ENCODE measurements at places on chromosomes 7 and 10. TPM values are rescaled to one million over a fixed set of nuclear protein-coding genes. Genes with fewer than 3 reads are reported as not detected.

DNA sequence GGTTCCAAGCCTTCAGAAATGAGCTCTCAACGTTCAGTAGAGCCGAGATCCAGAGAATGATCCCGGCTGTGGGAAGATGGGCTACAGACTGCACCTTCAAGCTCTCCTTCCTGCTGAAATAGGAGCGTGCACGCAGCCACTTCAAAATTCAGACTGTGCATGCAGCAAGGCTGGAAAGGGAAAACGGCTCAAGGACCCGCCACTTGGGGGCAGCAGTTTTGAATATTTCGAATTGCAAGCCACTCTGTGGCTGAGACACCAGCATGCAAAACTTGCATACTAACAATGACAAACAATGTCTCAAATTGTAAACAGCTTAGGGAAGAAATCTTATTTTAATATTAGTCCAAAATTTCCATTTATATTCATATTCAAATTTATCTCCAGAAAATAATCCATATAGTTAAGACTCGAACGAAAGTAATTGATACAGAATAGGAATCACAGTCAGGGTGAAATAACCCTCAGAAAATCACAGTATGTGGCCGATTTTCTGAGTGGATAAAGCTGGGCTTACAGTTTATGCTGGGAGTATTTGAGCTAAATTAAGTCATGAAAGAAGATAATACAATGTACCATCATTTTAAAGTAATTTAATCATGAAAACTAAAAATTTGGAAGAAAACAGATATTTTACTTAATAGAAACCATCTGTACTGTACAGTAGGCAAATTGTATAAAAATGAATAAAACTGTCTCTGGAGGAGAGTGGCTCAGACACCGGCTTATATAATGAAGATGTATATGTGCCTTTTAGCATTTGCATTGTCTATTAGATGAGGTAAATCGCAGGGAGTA, 137.9 kb upstream of the MKI67 start:
- DNase-seq, result peak; percentile 17

Gene MSMB
- not detected for total RNA-seq

DNA sequence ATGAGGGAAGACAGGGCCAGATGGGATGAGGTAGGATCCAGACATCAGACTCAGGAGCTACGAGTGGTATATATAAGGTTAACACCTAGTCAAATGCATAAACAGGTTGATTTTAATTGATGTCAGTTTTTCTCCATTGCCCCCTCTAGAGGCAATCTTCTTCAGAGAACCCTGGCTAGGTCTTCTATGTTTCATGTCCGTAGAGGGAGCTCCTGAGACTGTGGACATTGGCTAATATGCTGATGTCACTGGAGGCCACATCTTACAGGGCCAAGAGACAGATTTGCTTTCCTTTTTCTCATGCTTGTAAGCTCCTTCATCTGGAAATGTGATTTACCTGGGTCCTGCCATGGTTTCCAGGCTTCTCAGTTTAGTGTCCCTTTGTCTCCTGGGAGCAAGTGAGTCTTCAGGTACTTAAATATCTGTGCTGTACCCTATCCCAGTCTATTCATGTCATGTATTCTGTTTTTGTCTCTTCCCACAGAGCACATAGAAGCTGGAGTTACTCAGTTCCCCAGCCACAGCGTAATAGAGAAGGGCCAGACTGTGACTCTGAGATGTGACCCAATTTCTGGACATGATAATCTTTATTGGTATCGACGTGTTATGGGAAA, 161.6 kb upstream of the PRSS1 start:
- DNase-seq, result peak; percentile 65

GRCh38 chr7:140990193-140990962, 24.4 kb downstream of the MRPS33 start:
- no peak for DNase-seq

DNA sequence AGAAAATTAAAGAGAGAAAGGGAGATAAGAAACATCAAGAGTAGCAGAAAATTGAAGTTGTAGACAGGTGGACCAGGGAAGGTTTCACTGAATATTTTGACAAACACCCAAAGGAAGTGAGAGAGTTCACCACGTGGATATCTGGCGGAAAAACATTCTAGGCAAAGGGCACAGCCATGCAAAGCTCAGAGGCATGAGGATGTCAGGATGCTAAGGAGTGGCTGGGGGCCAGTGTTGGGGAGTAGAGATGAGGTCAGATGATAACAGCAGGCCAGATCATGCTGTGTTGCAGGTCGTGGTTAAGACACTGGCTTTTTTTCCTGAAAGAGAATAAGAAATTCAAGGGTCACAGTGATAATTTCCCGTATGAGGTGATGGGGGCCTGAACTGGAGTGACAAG, 181.9 kb downstream of the DGKI start:
- DNase-seq, result no peak

Gene BAMBI
- total RNA-seq, result 19.8 TPM

DNA sequence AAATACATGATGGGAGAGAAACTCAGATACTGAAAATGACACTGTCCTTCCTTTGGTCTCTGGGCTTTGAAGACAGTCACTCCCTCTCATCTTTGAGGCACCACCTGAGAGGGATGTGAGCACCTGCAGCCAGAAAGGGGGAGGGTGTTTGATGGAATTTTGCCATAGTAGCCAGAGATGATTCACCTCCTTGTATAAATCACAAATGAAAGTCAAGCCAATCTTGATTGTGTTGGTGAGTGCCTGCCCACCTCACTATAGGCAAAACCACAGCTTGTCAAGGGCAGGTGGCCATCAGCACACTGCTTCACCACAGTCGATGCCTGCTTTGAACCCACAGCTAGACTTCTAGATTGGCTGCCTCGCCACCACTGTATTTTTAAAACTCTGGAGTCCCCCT, 48.2 kb downstream of the PON1 start:
- no peak for DNase-seq

DNA sequence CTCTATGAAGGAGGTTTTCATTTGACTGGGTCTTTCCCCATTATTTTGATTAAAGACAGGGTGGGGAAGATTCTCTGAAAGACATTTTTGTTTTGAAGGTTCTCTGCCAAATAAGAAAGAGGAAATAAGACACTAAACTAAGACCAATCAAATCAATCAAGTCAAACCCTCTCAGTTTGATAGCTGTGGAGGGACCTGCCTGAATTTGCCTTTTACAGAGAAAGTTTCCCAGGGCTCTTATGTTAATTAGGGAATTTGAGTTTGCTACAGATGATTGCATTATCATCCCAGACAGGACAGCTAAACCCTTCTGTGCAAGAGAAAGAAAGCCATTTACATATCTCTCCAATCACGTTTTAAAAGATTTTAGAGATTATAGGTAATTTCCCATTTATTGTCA, 80.0 kb downstream of the CSTF2T start:
- no peak for DNase-seq

DNA sequence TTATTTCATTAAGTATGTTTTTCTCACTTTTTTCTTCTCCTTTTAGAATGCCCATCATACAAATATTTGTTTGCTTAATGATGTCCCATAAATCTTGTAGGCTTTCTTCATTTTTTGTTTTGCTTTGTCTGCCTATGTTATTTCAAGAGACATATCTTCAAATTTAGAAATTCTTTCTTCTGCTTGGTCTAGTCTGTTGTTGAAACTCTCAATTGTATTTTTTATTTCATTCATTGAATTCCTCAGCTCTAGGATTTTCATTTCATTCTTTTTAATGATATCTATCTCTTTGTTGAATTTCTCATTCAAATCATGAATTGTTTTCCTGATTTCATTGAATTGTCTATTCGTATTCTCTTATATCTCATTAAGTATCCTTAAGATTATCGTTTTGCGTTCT, 125.1 kb upstream of the VIPR2 start:
- no peak for DNase-seq

DNA sequence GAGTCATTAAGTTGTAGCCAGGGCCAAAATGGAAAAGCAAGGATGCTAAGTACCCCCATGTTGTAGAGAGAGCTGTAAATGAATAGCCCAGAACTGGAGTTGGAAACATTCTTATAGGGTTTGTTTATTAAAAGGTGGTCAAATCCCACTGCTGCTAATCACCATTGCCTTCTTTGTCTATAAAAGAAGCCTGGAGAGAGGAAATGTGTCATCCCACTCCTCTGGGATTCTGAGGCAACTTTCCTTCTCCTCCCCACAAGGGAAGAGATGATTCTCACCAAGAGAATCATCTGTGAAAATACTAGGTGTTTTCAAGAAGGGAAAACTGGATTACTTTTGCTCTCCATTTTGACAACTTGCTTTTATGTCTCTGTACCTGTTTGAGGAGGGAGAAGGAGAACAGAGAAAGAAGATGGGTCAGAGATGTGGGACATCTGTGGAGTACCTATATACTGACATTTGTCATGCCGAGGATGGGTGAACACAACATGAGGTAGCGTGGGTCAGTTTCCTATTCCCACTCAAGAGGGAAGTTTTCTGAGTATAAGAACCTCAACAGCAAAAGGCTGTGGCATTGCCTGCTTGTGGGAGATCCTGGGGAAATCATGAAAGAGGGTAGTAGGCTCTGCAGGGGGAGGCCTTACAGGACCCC, 262.2 kb downstream of the KIF20B start:
- no peak for DNase-seq

- DNase-seq, result no peak
Observed at GRCh38 chr10:48579251-48579960, 25.5 kb downstream of the ARHGAP22 start.

DNA sequence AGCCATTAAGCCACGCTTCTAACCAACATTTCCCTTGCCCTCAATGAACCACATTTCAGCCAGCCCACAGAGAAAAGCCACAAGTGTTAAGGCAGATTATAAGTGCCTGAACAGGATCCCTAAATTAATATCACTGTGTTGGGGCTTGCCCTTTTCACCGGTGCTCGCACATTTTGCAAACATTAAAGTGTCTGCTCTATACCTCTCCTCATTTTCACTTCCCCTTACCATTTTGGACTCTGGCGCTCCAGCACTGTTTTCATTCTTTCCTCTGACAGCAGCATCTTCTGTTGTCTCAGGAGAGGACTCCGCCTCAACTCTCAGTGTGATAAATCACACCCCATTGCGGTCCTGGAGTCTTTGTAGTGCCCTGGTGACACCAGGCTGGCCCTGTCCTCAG, 274.2 kb downstream of the BAMBI start:
- DNase-seq, result no peak

GRCh38 chr7:36283711-36284130, 105.9 kb upstream of the ANLN start:
- DNase-seq, result no peak

- DNase-seq, result no peak
Observed at GRCh38 chr10:126290232-126290631, 98.0 kb downstream of the ADAM12 start.

Gene TMEM178B
- 15.9 TPM for total RNA-seq

Gene TRIM74
- not detected for total RNA-seq

GRCh38 chr7:42493436-42494198, 256.6 kb upstream of the GLI3 start:
- no peak for DNase-seq

Gene EPDR1
- total RNA-seq, result 305 TPM

Gene TBC1D12
- total RNA-seq, result 4.7 TPM

DNA sequence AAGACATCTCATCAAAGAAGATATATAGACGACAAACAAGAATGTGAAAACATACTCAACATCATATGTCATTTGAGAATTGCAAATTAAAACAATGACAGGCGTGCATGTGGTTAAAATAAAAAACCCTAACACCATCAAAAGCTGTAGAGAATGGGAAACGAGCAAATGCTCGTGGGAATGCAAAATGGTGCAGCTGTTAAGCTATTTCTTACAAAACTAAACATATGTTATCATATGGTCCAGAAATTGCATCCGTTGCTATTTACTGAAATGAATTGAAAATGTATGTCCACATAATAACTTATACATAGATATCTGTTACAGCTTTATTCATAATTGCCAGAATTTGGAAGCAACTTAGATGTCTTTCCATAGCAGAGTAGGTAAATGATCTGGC, 574.4 kb downstream of the TNS3 start:
- DNase-seq, result no peak

Gene PLAC9
- total RNA-seq, result not detected

DNA sequence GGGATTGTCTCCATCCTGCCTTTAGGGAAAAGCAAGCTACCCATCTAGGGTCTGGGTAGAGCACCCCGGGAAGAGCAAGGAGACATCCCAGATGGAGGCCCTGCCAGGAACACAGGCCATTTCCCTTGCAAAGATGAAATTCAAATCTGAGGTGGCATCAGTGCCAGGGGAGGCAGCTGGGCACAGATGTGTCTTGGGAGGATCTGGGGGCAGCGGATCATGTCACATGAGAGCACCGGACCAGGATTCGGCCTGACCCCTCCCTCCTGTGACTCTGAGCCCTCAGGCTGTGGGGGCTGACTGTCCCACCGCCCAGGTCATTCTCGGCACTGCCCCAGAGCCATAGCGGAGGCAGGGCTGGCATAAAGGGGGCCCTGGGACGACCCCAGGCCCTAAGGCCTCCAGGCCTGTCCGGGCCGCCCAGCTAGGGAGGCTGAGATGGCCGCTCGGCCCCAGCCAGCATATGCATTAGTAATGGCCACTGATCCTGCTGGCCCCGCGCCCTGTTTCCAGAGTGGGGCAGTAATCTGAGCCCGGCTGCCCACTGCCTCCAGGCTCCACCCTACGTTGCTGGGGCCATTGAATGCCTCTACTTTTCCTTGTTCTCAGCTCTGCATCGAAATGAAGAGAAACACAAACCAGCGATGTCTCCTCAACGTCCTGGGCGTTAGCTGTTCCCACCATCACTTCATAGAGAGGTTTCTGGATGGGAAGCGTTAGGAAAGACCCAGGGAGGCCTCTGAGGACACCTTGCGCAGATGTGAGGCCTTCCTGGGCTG, 148.5 kb downstream of the UBE2H start:
- DNase-seq, result no peak

DNA sequence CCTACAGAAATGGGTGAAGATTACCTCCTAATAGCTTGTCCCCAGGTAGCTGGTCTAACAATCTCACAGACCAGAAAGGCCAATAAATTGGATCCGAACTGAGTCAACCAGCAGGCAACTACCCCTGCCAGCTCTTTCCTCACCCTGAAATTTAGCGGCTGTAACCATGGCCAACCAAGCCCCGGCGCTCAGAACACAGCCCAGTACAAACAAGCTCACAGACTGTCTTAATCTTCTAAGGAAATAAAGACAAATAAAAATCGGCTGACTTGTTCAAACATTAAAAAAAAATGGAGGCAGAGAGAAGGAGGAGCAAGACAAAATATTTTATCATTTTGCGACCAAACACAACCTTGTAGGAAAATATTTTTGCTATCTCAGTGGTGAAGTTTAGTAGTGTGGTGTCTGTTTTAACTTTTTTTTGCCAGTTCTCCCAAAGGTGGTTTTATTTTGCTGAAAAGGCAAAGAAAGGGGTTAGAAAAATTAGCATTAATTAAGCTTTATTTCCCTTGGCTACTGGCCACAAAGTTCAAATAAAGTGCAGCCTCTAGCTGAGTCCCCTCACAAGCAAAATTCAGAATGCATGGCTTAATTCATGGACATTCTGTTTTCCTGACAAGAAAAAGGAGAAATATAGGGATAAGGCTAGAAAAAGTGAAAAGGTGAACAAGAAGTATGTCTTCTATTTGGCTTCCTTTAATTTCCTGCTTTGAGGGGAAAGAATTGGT, 313.0 kb upstream of the NPVF start:
- no peak for DNase-seq

GRCh38 chr7:33766405-33766804, 138.9 kb upstream of the BMPER start:
- no peak for DNase-seq

Gene PLEKHA8
- 19.3 TPM for total RNA-seq
